ENCODE measurements at places on chromosomes 7 and 10.

DNA sequence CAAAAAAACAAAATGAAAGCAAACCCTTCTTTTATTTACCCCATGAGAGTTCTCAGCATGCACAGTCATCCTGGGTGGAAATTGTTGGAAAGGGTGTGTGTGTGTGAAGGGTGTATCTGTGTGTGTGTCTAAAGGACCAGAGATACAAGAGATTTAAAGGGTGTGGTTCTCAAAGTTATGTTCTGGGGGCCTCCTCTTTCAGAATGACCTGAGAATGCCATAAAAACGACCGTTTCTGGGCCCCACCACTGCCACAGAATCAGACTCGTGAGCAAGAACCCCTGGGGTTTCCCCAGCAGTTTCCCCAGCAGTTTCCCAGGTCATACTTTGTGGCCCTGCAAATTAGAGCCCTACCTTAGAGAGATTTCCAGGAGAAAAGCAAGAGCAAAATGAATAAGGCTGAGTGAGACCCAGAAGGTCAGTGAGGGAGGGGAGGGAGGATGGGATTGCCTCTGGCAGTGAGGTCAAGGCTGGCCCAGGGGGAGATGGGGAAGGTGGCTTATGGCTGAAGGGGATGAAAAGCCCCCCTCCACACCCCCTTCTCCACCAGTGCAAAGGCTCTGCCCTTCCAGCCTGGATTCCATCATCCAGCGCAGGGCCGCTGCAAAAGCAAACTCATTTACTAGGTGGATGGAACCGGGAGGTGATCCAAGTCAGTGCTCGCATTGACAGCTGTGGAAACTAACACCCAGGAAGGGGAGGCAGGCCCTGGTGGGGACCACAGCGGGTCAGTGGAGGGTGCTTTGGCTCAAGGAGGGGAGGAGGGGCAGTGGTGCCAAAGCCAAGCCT, 10.2 kb downstream of the PYROXD2 start:
- no peak for DNase-seq

DNA sequence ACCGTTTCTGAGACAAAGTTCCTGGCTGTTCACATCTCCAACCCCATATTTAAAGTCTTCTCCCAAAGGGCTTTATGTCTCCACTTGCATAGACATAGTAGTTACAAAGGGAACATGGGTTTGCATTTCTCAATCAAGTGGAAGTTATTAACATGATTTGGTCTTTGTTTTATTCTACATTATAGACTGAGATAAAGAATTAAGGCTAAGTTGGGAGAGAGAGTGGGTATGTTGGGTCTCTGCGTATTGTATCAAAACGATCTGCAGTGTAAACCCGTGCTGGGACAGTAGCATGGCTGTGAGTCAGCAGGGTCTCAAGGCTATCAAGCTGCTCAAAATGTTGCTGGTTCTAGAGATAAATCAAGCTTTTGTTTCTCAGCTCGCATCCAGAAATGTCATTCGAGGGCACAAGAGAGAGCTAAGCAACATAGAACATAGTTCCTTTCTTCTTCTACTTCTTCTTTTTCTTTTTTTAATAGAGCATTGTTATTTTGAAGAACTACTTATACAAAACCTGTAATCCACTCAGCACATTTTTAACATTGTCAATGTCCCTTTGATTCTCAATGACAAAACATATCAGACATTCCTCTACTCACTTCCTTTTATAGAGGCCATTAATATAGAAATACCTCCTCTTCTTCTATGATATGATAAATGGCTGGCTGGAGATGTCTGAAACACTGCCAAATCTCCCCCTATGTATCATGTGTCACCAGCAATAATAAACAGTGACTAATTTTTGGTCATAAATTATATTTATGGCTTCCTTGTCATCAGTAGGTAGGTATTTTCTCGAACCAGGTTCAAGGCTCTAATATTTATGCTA, 34.5 kb upstream of the RHOBTB1 start:
- DNase-seq, result no peak

GRCh38 chr7:923108-924041, 31.1 kb downstream of the ADAP1 start:
- peak; percentile 94 for DNase-seq

DNA sequence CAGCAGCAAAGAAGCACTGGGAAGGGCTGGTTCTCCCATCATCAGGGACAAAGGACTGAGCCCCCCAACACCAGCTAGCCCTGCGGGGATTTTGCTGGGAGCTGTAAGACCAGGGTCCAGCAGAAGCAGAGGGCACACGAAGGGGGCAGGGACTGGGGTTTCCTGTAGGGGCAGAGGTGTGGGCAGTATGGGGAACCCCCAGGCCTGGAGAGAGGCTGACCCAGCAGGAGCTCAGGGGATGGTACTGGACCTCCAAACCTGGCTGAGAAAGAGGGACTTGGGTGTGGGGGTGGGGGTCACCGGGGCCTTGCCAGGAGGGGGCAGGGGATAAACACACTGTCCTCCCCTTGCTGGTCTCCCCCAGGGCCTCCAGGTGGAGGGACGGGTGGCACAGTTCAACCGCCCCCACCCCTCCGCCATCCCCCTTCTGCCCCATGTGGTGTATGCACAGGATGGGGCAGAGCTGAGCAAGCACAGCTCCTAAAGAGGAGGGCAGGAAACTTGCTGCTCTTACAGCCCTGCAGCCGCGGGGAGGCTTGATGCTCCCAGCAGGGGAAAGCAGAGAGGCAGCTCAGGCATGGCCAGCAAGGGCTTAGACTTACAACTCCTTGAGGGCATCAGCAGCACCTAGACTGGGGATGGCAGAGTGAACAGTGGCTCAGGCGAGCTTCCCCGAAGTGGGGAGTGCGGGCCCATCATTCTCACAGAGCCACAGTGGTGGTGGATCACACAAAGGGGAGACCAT, 12.4 kb upstream of the RET start:
- no peak for DNase-seq

DNA sequence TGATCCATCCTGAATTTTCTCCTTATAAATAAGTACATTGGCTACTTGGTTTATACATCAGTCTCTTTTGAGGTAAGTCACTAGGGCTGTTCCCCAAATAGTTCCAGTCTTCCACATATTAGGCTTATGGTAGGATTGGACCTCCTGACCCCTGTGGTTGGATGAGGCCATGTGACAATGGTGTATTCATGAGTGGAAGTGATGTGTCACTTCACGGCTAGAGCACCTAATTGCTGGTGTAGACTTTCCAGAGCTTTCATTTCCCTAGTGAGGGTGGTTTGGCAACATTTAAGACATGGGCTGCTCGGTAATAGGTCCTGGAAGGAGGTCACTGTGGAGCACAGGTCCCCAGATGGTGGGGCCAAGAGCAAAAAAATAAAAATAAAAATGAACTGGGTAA, 141.2 kb upstream of the ABCB5 start:
- DNase-seq, result no peak

GRCh38 chr7:151680810-151681209, 161.1 kb upstream of the RHEB start:
- DNase-seq, result no peak

GRCh38 chr7:138158739-138159528, 82.7 kb downstream of the AKR1D1 start:
- DNase-seq, result no peak

GRCh38 chr7:7988706-7989105, 20.1 kb downstream of the GLCCI1 start:
- no peak for DNase-seq

GRCh38 chr10:90857635-90858460, at the start of gene HTR7:
TSS of gene HTR7 (minus strand) at chr10:90858039. CDS start at chr10:90857671, 368 bp downstream.
- DNase-seq, result peak; percentile 58

DNA sequence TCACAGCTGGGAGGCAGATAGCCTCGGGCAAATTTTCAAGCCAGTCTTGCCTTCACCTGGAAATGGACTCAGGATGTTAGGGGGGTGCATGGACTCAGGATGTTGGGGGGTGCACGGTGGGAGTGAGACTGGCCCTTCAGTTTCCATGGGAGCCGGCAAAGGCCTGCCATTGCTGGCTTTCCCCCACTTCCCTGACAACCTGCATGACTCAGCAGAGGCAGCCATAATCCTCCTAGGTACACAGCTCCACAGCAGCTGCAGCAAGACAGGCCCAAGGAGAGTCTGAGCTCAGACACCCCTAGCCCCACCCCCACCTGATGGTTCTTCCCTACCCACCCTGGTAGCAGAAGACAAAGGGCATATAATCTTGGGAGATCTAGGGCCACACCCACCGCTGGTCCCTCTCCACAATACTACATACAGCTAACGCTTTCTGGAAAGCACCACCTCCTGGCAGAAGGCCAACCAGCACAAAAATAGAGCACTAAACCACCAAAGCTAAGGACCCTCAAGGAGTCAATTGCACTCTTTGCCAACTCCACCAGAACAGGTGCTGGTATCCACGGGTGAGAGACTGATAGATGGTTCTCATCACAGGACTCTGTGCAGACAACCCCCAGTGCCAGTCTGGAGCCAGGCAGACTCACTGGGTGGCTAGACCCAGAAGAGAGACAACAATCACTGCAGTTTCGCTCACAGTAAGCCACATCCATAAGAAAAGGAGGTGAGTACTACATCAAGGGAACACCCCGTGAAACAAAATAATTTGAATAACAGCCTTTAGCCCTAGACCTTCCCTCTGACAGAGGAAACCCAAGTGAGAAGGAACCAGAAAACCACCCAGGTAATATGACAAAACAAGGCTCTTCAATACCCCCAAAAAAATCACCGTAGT, 18.3 kb downstream of the C7orf25 start:
- no peak for DNase-seq

DNA sequence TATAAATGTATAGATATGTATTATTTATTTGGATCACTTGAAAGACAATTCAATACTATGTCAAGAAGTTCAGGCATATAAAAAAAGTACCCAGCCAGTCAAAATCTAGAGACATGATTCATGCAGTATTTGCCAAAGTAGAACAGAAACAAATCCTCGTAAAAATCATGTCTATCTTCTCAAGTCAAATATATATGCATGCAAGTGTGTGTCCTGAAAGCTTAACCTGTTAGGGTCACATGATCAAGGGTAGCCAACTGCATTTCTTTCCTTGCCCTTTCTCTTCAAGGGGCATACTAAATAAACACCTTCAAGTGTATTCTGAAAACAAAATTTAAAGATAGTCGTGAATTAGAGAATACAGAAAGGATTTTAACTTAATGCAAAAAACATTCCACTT, 107.0 kb downstream of the HIBADH start:
- DNase-seq, result no peak

- DNase-seq, result no peak
Measured at GRCh38 chr10:18142151-18142550, 1.9 kb downstream of the CACNB2 start.

- no peak for DNase-seq
Measured at GRCh38 chr7:133633055-133633454, 380.2 kb downstream of the EXOC4 start.

DNA sequence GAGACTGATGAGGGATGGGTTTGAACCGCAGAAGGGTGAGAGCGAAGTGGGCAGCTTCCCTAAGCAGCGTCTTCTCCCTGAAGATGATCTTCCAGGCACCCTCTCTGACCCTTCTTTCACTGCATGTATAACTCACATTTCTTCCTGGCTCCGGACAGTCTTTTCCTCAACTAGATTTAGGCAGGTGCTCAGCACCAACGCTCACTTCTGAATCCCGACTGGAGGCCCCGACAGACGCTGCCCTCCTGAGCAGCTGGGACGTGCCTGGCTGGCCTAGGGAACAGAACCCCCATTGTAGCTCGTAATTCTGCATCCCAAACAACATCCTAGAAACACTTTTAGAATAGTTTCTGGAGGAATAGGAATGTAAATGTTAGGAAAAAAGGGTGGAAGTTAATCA, 206.6 kb downstream of the DIP2C start:
- no peak for DNase-seq

DNA sequence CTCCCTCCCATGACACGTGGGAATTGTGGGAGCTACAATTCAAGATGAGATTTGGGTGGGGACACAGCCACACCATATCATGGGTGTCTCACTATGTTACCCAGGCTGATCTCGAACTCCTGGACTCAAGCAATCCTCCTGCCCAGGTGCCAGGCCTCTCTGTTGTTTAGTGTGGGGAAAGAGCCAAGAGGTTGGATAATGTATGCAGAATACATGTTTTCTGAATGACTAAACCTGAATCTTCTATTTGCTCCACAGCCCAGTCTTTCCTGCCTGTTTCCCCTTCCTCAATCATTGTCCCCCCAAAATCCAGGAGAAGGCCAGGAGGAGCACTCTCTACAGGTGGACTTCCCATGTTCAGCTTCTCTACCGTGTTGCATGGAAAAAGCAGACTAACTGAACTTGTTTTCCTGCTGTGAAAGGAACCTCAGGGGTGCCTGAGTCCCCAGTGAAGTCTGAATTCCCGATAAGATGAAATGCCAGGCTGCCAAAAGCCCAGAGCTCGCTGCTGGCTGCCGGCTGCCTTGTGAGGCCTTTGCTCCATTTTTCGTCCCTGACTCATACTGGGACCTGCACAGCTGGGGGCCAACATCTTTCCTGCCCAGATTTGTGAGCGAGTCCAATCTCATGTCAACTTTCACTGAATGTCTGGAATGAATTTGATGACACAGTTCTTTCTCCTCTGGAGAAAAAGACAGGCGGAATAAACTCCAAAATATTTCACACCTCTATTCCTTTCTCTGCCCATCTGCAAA, 588.0 kb downstream of the CALN1 start:
- DNase-seq, result no peak

GRCh38 chr7:137976696-137977095, 25.2 kb downstream of the CREB3L2 start:
- no peak for DNase-seq

GRCh38 chr10:111481866-111482265, 405.0 kb downstream of the ADRA2A start:
- DNase-seq, result no peak

DNA sequence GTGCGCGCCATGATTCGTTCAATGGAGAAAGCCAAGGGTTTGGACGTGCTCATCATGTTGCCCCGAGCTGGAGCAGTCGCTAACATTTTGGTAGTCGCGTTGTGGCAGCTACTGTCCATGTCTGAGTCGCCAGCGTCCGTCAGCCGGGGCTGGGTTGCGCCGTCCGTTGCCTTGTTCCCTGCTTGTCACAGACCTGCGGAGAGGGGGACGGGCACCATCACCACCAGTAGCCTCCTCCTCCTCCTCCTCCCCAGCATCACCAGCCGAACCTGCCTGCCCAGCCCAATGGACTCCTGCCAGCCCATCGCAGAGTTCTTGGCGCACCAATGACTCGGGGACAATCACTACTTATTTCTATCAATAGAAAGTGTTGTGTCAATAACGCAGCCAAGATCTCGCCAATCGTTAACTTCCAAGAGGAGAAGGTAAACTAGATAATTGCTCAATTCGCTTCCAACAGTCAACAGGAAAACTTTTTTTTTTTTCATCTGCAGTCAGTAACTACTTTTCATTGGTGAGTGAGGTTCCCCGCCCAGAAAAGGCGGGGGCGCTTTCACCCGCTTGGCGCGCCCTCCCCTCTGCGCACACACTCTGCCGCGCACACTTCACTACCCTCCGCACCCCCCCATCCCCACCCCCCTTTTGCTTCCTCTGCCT, at the start of gene FEZF1:
TSS of gene FEZF1 (minus strand) at position 432 of the 657 bp plus-strand sequence. CDS start at position 119, 313 bp downstream.
- DNase-seq, result no peak

All from T-cell (primary cell).